ENCODE measurements at places on chromosomes 6 and 20. TPM values are rescaled to one million over a fixed set of nuclear protein-coding genes. Genes with fewer than 3 reads are reported as not detected.

The ARFGEF2 gene
- 34.3 TPM for total RNA-seq

The NNAT gene
- not detected for total RNA-seq

The PDE7B gene
- 9.2 TPM for total RNA-seq

The TMEM74B gene
- total RNA-seq: 0.73 TPM

The SLPI gene
- total RNA-seq: not detected

The TFAP2C gene
- not detected for total RNA-seq

The MRAP2 gene
- total RNA-seq: not detected

DNA sequence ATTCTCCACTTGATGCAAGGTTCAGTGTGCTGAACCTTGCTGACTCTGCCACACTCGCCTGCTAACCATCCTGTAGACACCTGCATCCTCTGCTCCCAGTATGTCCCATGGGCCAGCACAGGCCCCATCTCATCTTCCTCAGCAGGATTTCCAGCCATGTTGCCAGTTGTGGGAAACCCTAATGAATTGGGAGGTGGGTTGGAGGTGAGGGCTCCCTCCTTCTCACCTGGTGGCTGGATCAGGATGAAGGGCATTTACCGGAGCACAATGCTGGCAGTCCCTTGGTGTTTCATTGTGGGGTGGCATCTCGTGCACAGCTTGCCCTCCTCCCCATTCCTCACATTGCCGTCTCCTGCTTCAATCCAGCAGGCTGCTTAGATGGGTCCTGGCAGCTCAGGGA is 204.3 kb upstream of the FOXQ1 start:
- DNase-seq: no peak
- no peak overlapping the region for H3K27ac ChIP-seq
- H3K27me3 ChIP-seq: no peaks in the 10 kb centered on the region
- no peaks in the 10 kb centered on the region for H3K36me3 ChIP-seq

GRCh38 chr6:52877168-52877567 is 32.3 kb downstream of the GSTA3 start:
- no peaks in the 10 kb centered on the region for H3K27me3 ChIP-seq
- DNase-seq: no peak
- H3K27ac ChIP-seq: no peak overlapping the region
- H3K4me3 ChIP-seq: no peak overlapping the region

GRCh38 chr6:45816674-45817297 is 198.9 kb downstream of the CLIC5 start:
- H3K27me3 ChIP-seq: no peaks in the 10 kb centered on the region
- no peaks in the 10 kb centered on the region for H3K36me3 ChIP-seq
- no peak overlapping the region for H3K4me3 ChIP-seq
- DNase-seq: no peak
- H3K4me1 ChIP-seq: peaks cover 17% of the 10 kb centered on the region
- H3K27ac ChIP-seq: no peak overlapping the region

DNA sequence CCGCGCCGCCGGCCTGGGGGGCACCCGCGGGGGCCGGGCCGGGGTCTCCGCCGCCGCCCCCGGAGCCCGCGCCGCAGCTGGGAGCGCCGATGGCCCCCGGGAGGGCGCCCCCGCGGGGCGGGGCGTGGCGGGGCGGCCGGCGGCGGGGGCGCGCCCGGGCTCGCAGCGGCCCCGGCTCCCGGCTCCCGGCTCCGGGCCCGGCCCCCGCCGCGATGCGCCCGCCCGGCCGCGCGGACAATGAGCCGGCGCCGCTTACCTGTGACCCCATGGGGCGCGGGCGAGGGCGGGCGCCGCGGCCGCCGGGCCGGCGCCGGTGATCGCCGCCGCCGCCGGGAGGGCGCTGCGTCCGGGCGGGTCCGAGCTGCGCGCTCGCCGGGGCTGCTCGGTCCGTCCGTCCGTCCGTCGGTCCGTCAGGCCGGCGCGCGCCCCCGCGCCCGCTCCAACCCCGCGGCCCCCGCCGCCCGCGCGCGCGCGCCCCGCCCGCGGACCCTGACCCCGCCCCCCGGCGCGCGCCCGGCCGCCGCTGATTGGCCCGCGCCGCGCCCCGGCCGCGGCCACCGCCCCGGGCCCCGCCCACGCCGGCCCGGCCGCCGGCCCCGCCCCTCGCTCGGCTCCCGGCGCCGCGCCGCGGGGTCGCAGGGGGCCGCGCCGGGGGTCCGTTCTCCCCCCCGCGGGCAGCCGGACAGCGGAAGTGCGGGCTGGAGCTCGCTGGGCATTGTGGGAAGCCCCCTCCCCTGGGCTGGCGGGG is at the start of gene ZBTB46:
Gene ZBTB46, minus strand, starts transcription at position 424 of the 748 bp plus-strand sequence. CDS start 40,507 bp downstream, outside the sequence.
- DNase-seq: peak; percentile 55
- H3K27ac ChIP-seq: no peak within 1 kb of the TSS
- no peaks in the 10 kb centered on the region for H3K27me3 ChIP-seq
- H3K4me3 ChIP-seq: peak within 1 kb of the TSS; percentile 65
- no peaks in the 10 kb centered on the region for H3K36me3 ChIP-seq

- no peaks in the 10 kb centered on the region for H3K4me1 ChIP-seq
- H3K36me3 ChIP-seq: no peaks in the 10 kb centered on the region
- no peak overlapping the region for H3K27ac ChIP-seq
These were observed 845.4 kb downstream of the HACE1 start for GRCh38 chr6:104014163-104014959.

GRCh38 chr6:98467902-98468301 is 366.5 kb upstream of the POU3F2 start:
- H3K36me3 ChIP-seq: no peaks in the 10 kb centered on the region
- DNase-seq: no peak
- H3K27ac ChIP-seq: no peak overlapping the region
- no peak overlapping the region for H3K4me3 ChIP-seq

DNA sequence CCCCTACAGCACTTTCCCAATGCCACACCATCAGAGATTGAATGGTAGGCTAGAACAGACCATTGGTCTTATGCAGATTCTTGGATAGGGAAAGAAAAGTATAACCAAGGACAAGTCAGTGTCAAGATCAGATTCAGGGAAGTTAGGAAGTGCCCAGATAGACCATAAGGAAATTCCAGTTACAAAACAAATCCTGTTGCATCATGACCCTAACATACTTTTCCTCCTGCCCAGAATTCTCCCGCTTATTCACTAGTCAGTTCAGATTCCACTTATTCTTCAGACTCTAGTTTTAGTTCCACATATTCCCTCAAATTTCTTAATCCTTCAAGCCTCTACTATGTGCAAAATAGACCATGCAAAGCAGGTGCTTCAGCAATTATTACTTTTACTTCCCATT is 20.7 kb downstream of the METTL24 start:
- DNase-seq: no peak
- no peak overlapping the region for H3K27ac ChIP-seq
- H3K27me3 ChIP-seq: no peaks in the 10 kb centered on the region

- peaks cover 24% of the 10 kb centered on the region for H3K4me1 ChIP-seq
- no peak overlapping the region for H3K27ac ChIP-seq
- H3K27me3 ChIP-seq: no peaks in the 10 kb centered on the region
These were observed 8.6 kb upstream of the HECA start for GRCh38 chr6:139126255-139126654.

DNA sequence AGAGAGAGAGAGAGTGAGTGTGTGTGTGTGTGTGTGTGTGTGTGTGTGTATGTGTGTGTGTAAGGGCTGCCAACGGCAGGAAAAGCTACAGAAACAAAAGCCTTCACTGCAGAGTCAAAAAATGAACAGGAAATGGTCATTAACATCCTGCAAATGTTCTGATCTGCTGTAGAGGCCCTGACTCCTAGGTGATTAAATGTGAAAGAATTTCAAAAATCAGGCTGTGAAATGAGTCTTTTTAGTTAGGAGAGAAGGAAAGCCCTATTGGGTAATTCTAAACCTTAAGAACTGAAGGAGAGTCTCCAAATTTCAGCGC is 166.5 kb upstream of the MYLIP start:
- no peak for DNase-seq
- H3K36me3 ChIP-seq: no peaks in the 10 kb centered on the region
- H3K27me3 ChIP-seq: no peaks in the 10 kb centered on the region
- H3K27ac ChIP-seq: no peak overlapping the region
- no peak overlapping the region for H3K4me3 ChIP-seq

- no peak overlapping the region for H3K4me3 ChIP-seq
- H3K27me3 ChIP-seq: no peaks in the 10 kb centered on the region
- no peaks in the 10 kb centered on the region for H3K4me1 ChIP-seq
- H3K27ac ChIP-seq: no peak overlapping the region
- no peak for DNase-seq
These were observed 215.8 kb downstream of the GRM1 start for GRCh38 chr6:146244630-146245143.

DNA sequence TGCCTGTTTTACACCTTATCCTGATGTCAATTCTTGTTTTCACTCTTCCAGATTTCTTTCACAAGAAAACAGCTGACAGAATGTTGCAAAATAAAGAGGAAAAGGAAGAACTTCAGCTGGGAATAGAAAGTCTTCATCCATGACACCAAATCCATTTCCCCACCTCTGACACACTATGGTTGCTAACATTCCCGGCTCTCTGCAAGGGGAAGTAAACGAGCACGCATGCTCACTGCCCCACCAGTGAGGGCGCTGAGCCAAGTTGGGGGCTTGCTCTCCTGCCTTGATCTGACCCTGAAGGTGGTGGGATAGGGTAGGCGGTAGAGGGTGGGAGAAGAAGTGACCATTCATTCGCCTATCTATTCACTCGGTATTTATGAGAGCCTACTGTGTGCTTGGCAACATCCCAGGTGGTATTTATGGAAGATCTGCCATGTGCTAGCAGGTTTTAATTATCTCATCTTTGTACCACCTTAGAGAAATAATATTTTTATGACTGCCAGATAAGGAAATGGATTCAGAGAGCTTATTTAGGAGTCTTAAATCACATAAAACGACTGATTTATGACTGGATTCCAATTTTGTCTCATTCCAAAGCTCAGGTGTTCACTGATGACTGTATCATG is 206.2 kb downstream of the FOXC1 start:
- H3K27ac ChIP-seq: no peak overlapping the region
- H3K27me3 ChIP-seq: no peaks in the 10 kb centered on the region
- DNase-seq: no peak
- no peaks in the 10 kb centered on the region for H3K4me1 ChIP-seq
- H3K36me3 ChIP-seq: no peaks in the 10 kb centered on the region

- no peaks in the 10 kb centered on the region for H3K27me3 ChIP-seq
- H3K4me3 ChIP-seq: no peak overlapping the region
- no peaks in the 10 kb centered on the region for H3K4me1 ChIP-seq
- peaks cover 4% of the 10 kb centered on the region for H3K36me3 ChIP-seq
- H3K27ac ChIP-seq: no peak overlapping the region
These were observed 29.9 kb downstream of the RTN4IP1 start for GRCh38 chr6:106599440-106599839.

DNA sequence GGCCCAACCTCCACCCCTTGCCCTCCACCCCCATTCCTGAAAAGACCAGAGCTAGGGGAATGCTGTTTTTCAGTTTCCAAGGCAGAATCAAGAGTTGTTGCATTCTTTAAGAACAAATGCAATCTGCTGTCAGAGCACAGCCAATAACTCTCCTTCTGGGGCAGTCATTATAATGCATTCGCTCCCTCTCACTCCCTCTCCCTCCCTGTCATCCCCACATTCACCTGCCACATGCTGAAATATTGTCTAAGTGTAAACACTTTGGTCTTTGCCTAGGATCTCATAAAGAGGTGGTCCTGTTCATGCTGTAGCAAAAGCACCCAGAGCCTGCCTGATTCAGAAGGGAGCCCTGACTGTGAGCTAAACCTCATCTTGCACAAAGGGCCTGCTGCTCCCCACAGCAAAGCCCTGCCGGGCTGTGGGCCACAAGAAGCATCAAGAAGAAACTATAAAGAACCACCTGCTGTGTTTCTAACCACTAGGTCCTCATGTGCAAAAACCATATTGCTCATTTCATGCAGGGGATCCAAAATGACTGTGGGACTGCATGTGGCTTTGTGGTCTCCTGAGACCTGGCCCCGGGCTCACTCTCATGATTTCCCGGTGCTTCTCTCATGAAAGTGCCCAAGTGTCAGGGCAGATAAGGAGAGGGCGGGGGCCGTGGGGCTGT is 85.6 kb downstream of the GPR6 start:
- no peak for DNase-seq
- H3K36me3 ChIP-seq: no peaks in the 10 kb centered on the region
- H3K4me3 ChIP-seq: no peak overlapping the region
- H3K27me3 ChIP-seq: no peaks in the 10 kb centered on the region

- no peaks in the 10 kb centered on the region for H3K36me3 ChIP-seq
- H3K27ac ChIP-seq: no peak overlapping the region
- no peak for DNase-seq
- H3K4me3 ChIP-seq: no peak overlapping the region
These were observed 97.1 kb upstream of the KCNK16 start for GRCh38 chr6:39419607-39420006.

GRCh38 chr20:17611540-17612286 is 41.8 kb downstream of the DSTN start:
- peaks cover 28% of the 10 kb centered on the region for H3K4me1 ChIP-seq
- H3K27me3 ChIP-seq: no peaks in the 10 kb centered on the region
- H3K4me3 ChIP-seq: no peak overlapping the region

DNA sequence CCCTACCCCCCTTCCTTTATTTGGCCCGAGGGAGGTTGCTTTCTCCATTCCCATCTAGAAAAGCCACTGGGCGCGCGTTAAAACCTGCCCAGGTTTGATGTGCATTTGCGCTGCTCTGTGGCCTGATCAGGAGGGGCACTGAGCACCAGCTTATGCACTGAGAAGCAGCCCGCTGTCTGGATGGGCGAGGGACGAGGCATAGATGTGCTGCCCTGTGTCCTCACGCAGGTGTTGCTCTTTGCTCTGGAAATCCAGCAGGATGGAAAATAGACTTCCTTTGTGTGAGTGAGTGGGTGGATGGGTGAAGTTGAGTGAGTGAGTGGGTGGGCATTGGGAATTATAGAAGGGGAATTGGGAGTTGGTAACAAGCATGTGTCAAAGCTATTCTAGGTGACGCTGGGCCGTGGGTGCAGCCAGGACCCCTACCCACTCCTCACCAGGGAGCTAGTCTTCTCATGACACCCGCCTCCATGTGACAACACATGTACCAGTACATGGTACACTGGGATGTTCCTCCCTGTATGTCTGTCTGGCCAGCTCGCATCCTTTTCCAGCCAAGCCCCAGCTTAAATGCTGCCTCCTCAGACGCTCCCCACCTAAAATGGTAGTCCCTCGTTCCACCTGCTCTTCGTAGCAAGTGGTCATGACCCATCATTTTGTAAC is 162.6 kb downstream of the DTNBP1 start:
- H3K27me3 ChIP-seq: no peaks in the 10 kb centered on the region
- peaks cover 3% of the 10 kb centered on the region for H3K36me3 ChIP-seq
- no peak overlapping the region for H3K4me3 ChIP-seq
- no peak overlapping the region for H3K27ac ChIP-seq
- no peak for DNase-seq

All from B cell (primary cell).